GM12865 (cell line): ENCODE measurements at places on chromosomes 7 and 10.

- DNase-seq, result no peak
Measured at GRCh38 chr10:129471447-129472175, 4.6 kb downstream of the MGMT start.

DNA sequence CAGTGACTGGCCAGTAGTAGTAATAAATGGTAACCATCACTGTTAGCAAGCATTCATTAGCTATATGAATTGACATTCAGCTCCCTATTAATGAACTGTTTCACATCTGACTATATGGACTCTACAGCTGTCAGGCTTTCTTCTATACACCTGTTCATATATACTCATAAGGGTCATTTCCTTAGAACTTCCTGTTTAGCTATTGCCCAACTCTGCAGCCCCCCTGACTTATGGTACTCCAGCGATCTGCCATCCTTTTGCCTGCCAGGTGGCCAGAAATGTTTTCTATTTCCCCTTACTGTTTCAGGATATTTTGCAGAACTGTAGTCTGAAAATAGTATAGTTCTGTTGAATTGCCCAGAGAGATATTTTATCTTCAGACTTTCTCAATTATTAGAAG lies 56.6 kb downstream of the TASOR2 start:
- DNase-seq, result no peak

GRCh38 chr10:80468806-80469421 lies 14.8 kb downstream of the TSPAN14 start:
- no peak for DNase-seq

GRCh38 chr10:124746992-124747391 lies 2.8 kb upstream of the FAM53B start:
- DNase-seq, result no peak

DNA sequence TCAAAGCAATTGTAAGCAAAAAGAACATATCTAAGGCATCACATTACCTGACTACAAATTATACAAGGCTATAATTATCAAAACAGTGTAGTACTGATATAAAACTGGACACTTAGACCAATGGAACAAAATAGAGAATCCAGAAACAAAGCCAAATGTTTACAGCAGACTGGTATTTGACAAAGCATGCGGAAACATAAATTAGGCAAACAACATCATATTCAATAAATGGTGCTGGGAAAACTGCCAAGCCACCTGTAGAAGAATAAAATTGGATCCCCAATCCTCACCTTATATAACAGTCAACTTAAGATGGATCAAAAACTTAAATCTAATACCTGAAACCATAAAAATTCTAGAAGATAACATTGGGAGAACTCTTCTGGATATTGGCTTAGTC lies 240.8 kb upstream of the POM121L12 start:
- no peak for DNase-seq

- no peak for DNase-seq
Measured at GRCh38 chr10:76657337-76658012, 980.1 kb downstream of the KCNMA1 start.

DNA sequence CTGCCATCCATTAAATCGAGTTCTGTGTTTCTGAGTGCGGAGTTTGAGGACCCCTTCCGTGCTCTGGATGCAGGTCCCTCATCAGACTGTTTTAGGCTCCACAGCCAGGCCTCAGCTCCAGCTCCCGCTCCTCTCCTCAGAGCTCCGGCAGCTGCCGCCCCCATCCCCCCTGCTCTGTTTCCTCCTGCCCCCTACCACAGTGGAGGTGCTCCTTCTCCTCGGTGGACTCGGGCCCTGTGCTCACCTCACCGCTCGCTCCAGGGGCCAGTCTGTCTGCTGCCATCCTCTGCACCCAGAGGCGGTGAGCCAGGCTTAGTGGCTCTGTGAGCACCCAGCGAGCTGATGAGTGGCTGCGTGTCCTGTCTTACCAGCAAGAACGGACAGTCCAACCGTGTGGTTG lies 21.4 kb upstream of the PRKAR1B start:
- DNase-seq, result no peak

- no peak for DNase-seq
Measured at GRCh38 chr10:46518028-46518725, 38.3 kb downstream of the GPRIN2 start.

- DNase-seq, result no peak
Measured at GRCh38 chr10:31683682-31684081, 244.9 kb downstream of the ARHGAP12 start.

DNA sequence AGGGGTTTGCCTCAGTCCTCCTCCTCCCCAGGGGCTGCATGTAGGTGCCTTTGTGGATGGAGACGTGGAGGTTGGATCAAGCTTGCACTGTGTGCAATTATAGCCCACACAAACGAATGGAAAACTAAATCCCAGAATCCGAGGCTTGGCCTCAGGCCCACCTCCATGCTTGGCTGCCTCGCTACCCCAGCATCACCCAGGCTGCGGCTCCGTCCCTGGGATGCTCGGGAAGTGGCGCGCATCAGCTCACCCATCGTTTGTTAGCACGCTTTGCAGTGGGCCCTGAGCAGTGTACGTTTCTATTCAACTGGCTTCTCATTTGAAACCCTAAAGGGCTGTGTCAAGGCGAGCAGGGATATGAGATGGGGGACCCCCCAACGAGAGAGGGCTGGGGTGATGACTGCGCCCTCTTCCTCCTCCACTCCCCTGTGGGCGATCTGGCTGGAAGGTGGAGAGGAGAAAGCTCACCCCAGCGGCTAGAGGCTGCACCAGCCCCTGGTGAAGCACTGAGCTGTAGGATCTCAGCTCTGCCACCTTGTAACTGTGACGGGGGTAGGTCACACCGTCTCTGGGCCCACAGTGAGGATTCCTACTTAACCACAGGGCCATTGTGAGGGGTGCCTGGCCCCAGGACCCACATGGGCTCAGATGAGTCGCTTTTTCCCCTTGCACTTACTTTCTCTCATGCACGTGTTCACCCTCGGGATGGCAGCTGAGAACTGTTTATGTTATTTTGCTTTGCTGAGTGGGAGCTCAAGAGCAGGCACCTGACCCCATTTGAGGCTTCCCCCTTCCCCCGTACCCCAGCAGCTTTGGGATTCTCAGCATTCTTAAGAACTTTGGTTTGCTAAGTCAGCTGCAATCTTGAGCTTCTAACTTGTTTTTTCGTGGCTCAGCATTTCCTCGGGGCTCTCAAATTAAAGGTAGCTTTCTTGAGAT lies 12.7 kb upstream of the BTBD16 start:
- no peak for DNase-seq

DNA sequence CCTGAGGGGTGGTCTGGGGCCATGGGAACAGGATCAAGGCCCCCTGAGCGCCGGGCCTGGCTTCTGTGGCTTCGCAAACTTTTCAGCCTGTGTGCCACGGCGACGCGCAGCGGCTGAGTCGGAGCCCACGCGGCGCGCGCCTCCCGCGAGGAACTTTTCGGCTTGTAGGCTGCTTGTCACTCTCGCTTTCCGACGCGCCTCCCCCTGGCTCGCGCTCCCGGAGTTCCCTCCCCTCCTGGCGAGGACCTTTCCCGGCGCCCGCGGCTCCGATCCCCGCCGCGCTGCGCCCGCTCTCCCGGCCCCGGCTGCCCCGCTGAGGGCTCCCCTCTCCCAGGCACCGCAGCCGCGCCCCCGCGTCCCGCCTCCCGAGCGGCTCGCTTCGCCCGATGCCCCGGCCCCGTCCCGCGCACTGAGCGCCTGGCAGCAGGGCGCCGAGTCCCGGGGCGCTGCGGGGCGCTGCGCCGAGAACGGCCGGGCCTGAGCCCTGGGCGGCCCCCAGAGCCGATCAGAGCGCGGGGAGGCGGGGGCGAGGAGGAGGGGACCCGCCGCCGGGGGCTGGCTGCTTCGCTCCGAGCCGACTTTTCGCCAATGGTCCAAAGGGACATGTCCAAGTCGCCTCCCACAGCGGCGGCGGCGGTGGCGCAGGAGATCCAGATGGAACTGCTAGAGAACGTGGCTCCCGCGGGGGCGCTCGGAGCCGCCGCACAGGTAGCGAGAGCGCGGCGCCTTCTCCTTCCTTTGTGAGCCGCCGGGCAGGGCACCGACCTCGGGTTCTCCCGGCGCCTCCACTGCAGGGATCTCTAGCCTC lies at the start of gene CACNB2:
Gene CACNB2, plus strand, starts transcription at position 276 of the 808 bp plus-strand sequence.
- DNase-seq, result no peak

- no peak for DNase-seq
Measured at GRCh38 chr7:94710256-94710655, 54.3 kb upstream of the SGCE start.

- no peak for DNase-seq
Measured at GRCh38 chr7:143292876-143293275, 4.7 kb downstream of the CASP2 start.

GRCh38 chr10:6411436-6411835 lies 168.6 kb downstream of the PRKCQ start:
- no peak for DNase-seq

GRCh38 chr10:110495731-110496552 lies 1.8 kb upstream of the DUSP5 start:
- peak; percentile 50 for DNase-seq

DNA sequence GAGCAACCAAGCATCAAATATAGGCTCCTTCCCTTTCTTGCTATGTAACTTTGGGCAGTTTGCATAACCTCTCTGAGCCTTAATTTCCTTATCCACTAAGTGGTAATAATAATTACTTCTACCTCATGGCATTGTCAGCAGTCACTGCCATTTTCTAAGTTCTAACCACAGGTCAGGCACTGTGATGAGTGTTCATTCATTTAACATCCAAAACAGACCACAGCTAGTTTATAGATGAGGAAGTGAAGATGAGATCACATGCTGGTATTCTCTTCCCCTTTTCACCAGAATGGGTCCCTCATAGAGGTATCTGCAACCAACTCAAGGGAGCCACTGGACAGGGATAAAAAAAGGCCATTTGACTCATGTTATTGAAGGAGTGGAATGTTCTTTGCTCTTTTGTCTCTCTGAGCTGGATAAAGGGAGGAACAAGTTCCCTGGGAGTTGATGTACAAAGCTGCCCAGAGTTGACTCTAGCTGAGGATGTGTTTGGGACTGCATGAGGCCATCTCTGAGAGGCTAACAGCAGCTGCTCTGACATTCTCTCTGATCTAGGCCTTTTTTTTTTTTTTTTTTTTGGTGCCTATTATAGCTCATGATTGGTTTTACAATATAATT lies 65.0 kb downstream of the DNAJC12 start:
- DNase-seq, result peak; percentile 88

DNA sequence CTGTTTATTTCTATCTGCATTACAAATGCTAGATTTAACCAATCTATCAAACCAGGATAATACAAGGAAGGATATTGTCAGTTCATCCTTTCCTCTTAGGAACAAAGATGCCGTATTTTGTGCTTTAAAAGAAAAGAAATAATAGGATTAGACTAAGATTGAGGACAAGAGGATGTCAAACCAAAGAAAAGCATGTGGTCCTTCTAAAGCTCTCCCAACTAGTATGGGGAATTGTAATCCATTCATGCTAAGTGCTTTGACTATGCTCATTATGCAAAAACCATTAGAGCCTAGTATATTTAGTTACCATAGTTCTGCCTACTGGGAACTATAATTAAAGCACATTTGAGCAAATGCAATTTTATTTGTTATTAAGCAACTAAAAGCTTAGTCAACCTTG lies 280.2 kb downstream of the GRM8 start:
- DNase-seq, result no peak

DNA sequence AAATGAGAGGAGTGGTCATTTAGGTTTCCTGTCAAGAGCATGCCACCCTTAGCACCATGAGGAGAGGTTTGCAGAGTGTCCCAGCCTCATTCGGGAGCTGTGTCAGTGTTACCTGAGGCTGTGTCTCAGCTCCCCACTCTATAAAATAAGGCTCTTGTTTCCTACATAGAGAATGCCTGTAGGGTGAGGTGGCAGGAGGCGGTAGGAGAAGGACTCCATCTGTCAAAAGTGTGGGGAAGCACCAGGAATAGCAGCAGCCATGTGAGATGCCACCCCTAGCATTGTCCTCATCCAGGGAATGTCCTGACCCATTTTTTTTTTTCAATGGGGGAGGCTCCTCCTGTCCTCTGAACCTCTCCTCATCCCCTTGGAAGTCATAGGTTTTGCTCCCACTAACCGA lies 451.2 kb downstream of the PLXNA4 start:
- no peak for DNase-seq

DNA sequence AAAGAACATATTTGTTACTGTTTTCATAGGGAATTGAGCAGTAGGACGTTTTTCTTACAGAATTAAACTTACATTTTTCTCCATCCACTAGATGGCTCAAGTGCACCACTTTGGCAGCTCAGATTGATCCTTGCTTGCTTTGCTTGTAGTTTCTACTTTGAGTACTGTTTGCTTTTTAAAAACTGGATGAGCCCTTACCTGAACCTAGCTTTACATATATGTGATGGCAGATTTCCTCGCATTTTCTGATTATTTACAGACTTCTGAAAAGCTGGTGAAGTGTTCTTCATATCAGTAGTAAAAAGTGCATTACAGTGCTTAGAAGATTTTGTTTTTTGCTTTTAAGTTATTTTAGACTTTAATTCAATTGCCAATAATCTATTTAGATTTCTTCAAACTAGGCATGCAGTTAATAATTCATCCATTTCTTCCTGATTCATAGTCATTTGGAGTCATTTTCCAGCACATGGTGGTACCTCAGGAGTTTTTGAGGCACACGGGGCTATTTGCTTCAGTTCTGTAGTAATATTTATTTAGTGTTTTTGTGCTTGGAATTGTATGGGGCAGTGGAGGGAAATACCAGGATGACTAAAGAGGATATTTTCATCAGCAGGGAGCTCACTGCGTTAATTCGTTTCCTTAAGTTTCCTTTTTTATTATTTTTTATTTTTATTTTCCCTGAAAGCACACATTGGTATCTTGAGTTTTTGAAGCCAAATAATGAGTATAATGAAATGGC lies 57.3 kb downstream of the MAPK8 start:
- peak; percentile 74 for DNase-seq

DNA sequence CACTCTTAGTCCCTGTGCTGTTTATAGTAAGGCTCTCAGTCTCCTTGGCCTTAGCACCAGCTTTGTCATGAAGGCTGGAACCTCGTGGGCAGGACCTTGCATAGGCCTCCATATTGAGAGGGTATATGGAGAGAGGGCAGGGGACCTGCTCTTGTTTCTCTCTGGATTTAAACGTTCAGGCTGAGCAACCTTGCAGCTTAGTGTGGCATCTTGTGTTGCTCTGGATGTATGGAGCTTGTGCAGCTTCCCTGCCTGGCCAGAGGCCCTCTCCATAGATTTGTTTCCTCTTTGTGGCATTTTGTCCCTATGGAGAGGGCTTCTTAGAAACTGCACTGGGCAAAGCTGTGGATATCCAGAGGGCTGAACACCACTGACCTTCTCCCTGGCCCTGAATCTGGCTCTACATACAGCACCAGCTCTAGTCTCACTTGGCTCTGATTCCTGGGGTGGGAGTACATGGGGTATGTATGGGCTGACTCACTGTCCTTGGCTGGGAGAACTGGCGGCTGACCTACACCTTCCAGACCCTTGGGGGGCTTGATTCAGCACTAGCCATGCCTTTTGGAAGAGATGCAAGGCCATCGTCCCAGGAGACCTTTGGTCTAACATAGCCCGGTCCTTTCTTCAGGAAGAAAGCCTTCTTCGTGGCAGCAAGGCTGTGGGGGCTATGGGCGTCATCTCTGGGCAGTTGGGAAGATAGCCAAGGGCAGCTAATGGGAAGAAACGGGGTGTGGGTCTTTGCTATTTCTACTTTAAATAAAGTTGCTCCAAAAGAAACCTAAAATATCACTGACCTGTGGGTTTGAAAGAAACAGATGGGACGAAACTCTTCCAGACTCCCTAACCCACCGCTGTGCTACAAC lies 30.5 kb downstream of the ITPRIP start:
- DNase-seq, result no peak
